ENCODE measurements at places on chromosomes 1 and 21. TPM values are rescaled to one million over a fixed set of nuclear protein-coding genes. Genes with fewer than 3 reads are reported as not detected.

SEMA6C gene
- 33.4 TPM for total RNA-seq

S100A10 gene
- total RNA-seq, result 98.6 TPM

NT5C1A gene
- 9.3 TPM for total RNA-seq

TMPRSS15 gene
- total RNA-seq, result 0.40 TPM

DCST1 gene
- total RNA-seq, result not detected

DNAJC28 gene
- 2.8 TPM for total RNA-seq

LCE1A gene
- total RNA-seq, result not detected

CELA2B gene
- 2.7 TPM for total RNA-seq

RHBG gene
- not detected for total RNA-seq

DHX9 gene
- 102 TPM for total RNA-seq

CGN gene
- total RNA-seq, result 0.35 TPM

MLLT11 gene
- 5.5 TPM for total RNA-seq

CACNA1S gene
- total RNA-seq, result 26.1 TPM

FAM72D gene
- total RNA-seq, result 0.71 TPM

FCRL1 gene
- 0.09 TPM for total RNA-seq

Measured in muscle of leg (tissue), 16 donors.